ENCODE measurements at places on chromosomes 4 and X. TPM values are rescaled to one million over a fixed set of nuclear protein-coding genes. Genes with fewer than 3 reads are reported as not detected.

The MTMR8 gene
- not detected for total RNA-seq

The TRIML2 gene
- not detected for total RNA-seq

The SMR3A gene
- total RNA-seq = not detected

The KIAA0232 gene
- 14.8 TPM for total RNA-seq

The SPP1 gene
- 0.15 TPM for total RNA-seq

The HSFX2 gene
- 0.30 TPM for total RNA-seq

The PNMA6A gene
- total RNA-seq = 0.68 TPM

The PDGFC gene
- total RNA-seq = 37.8 TPM

The SMPX gene
- total RNA-seq = not detected

The ENPP6 gene
- total RNA-seq = not detected

The TBC1D25 gene
- 6.2 TPM for total RNA-seq

The CNKSR2 gene
- 5.3 TPM for total RNA-seq

The TKTL1 gene
- not detected for total RNA-seq

The EPHA5 gene
- 15.1 TPM for total RNA-seq

The TNIP3 gene
- total RNA-seq = under 0.01 TPM

The NUP54 gene
- 54.3 TPM for total RNA-seq

The MAGEA4 gene
- not detected for total RNA-seq

The DRP2 gene
- total RNA-seq = 6.7 TPM

The DMP1 gene
- not detected for total RNA-seq

The KLHL13 gene
- 48.4 TPM for total RNA-seq

The ARHGAP36 gene
- not detected for total RNA-seq

The TACC3 gene
- total RNA-seq = 1.8 TPM

The RIPPLY1 gene
- not detected for total RNA-seq

The USP17L24 gene
- not detected for total RNA-seq

The ASMT gene
- not detected for total RNA-seq

The LUZP4 gene
- not detected for total RNA-seq

The DUSP9 gene
- not detected for total RNA-seq

The KLF8 gene
- total RNA-seq = 0.47 TPM

The EVC gene
- 56.7 TPM for total RNA-seq

The AGA gene
- 68.8 TPM for total RNA-seq

The KIT gene
- total RNA-seq = 4.0 TPM

The MND1 gene
- total RNA-seq = 0.35 TPM

The NALF2 gene
- not detected for total RNA-seq

The TBCK gene
- 28.3 TPM for total RNA-seq

The FANCB gene
- 1.6 TPM for total RNA-seq

The HTR2C gene
- not detected for total RNA-seq

The NXF3 gene
- not detected for total RNA-seq

The CTAG1A gene
- total RNA-seq = not detected

The SPANXD gene
- not detected for total RNA-seq

The LCORL gene
- 6.1 TPM for total RNA-seq

The VSIG4 gene
- total RNA-seq = not detected

The ARL9 gene
- total RNA-seq = 0.12 TPM

The NDNF gene
- not detected for total RNA-seq

The WDR19 gene
- total RNA-seq = 34.6 TPM

The GIMD1 gene
- not detected for total RNA-seq

The BANK1 gene
- 0.08 TPM for total RNA-seq

The GPR34 gene
- total RNA-seq = not detected

The NPNT gene
- total RNA-seq = 1.1 TPM

The NKX3-2 gene
- 0.15 TPM for total RNA-seq

The ATXN3L gene
- total RNA-seq = not detected

The CTBP1 gene
- total RNA-seq = 234 TPM

The PABPC5 gene
- 0.82 TPM for total RNA-seq

The IDUA gene
- 7.0 TPM for total RNA-seq

The OTUD5 gene
- 33.3 TPM for total RNA-seq

Measured in smooth muscle cell of the coronary artery (primary cell).